ENCODE measurements at places on chromosomes 6 and 20.

GRCh38 chr6:140078561-140079125 lies 704.2 kb upstream of the CITED2 start:
- H3K27ac ChIP-seq, result no peak overlapping the region
- H3K27me3 ChIP-seq, result no peaks in the 10 kb centered on the region
- peaks cover 5% of the 10 kb centered on the region for H3K36me3 ChIP-seq
- peak; percentile 71 for DNase-seq
- H3K4me1 ChIP-seq, result peaks cover 29% of the 10 kb centered on the region
- no peak overlapping the region for H3K4me3 ChIP-seq

DNA sequence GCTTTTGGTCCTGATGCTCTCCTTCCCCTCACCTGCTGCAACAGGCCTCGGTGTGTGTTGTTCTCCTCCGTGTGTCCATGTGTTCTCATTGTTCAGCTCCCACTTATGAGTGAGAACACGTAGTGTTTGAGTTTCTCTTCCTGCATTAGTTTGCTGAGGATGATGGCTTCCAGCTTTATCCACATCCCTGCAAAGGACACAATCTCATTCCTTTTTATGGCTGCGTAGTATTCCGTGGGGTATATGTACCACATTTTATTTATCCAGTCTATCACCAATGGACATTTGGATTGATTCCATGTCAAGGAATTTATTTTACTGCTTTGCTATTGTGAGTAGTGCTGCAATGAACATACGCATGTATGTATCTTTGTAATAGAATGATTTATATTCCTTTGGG lies 116.9 kb upstream of the SIRPG start:
- no peak overlapping the region for H3K4me3 ChIP-seq
- H3K4me1 ChIP-seq, result peaks cover 18% of the 10 kb centered on the region
- no peaks in the 10 kb centered on the region for H3K27me3 ChIP-seq
- H3K27ac ChIP-seq, result no peak overlapping the region

DNA sequence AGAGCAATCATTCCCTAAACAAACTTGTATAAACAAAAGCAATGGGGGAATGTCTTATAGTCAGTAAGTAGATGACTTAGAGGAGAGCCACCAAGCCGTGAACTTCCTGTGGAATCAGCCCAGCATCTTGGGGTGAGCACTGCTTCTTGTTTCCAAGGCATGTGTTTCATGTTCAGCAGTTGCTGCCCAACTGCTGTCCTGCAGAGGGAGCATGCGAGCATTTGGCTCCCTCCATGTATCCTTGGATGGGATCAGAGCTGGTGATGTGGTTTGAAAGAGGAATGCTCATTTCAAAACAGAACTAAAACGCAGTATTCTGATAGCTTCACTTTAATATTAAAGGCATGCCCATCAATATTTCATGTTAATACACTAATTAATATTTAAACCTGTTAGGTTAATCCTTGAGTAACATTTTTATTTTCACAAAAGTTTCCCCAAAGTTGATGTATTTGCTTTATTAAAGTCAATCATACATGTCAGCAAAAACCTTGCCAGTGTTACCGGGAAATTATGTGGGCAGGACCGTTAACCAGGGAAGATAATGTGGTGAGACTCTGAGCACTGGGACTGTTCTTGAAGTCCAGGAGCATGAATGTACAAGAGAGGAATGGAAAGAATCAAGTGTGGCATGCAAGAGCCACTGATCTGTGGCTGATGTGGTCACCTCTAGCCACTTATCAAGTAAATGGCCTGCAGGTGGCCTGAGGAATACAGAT lies 172.1 kb upstream of the GGTLC1 start:
- H3K27me3 ChIP-seq, result no peaks in the 10 kb centered on the region
- no peak overlapping the region for H3K27ac ChIP-seq
- H3K36me3 ChIP-seq, result no peaks in the 10 kb centered on the region
- peak; percentile 3 for DNase-seq
- H3K4me3 ChIP-seq, result no peak overlapping the region
- H3K4me1 ChIP-seq, result no peaks in the 10 kb centered on the region

DNA sequence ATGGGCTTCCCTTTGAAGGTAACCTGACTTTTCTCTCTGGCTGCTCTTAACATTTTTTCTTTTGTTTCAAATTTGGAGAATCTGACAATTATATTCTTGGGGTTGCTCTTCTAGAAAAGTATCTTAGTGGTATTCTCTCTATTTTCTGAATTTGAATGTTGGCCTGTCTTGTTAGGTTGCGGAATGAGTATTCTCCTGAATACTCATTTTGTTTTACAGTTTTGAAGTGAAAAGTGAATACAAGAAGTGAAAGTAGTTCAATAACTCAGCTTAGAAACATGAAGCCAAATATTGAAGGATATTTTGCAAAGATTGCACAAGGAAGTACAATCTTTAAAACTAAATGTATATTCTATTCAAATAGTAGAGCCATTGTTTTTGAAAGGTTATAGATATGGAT lies 120.2 kb upstream of the MAP3K4 start:
- H3K4me1 ChIP-seq, result no peaks in the 10 kb centered on the region
- H3K27ac ChIP-seq, result no peak overlapping the region
- H3K36me3 ChIP-seq, result no peaks in the 10 kb centered on the region
- H3K4me3 ChIP-seq, result no peak overlapping the region
- no peak for DNase-seq

DNA sequence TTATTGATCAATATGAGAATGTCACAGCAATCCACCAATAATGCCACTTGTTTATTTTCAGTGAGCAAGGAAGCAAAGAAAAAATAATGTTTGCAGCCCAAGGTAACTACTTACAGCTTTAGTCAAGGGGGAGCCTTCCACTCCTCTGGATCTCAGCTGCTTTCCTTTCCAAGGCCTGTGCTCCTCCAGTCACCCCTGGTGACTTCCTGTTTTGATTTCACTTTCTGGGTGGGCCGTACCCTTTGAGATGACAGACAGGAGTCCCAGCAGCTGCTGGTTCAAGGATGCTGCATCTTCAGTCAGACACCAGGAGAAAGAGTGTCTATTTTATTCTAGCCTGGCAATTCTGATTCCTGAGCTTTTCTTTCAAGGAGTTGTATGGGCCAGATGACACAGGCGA lies 5.6 kb upstream of the VNN2 start:
- peaks cover 21% of the 10 kb centered on the region for H3K4me1 ChIP-seq
- H3K4me3 ChIP-seq, result no peak overlapping the region
- H3K27me3 ChIP-seq, result no peaks in the 10 kb centered on the region
- peaks cover under 1% of the 10 kb centered on the region for H3K36me3 ChIP-seq
- no peak for DNase-seq

GRCh38 chr6:142841915-142842314 lies 103.1 kb downstream of the HIVEP2 start:
- H3K4me3 ChIP-seq, result peak overlapping the region; percentile 60
- no peaks in the 10 kb centered on the region for H3K27me3 ChIP-seq
- peak overlapping the region; percentile 87 for H3K27ac ChIP-seq
- H3K36me3 ChIP-seq, result peaks cover 7% of the 10 kb centered on the region
- peaks cover 69% of the 10 kb centered on the region for H3K4me1 ChIP-seq

DNA sequence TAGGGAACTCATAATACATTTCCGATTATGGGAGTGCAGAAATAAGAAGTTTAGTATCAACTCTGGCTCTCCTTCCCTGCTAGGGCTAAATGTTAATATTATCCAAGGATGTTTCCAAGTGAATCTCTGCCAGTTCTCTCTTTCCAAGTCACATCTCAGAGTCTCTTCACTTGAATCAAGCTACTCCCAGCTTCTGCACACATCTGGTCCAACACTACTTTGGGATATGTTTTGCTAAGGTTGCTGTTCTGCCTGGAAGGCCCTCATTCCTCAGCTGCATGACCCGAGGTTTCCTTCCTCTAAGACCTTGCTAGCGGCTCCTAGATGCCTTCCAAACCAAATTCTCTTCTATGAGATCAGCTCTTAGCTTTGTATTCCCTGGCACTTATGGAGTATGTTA lies 331.8 kb downstream of the GJA1 start:
- no peak for DNase-seq
- no peak overlapping the region for H3K27ac ChIP-seq
- no peak overlapping the region for H3K4me3 ChIP-seq

GRCh38 chr20:12827816-12828385 lies 180.9 kb upstream of the SPTLC3 start:
- no peaks in the 10 kb centered on the region for H3K4me1 ChIP-seq
- no peak overlapping the region for H3K27ac ChIP-seq
- H3K27me3 ChIP-seq, result peaks cover 16% of the 10 kb centered on the region
- no peak for DNase-seq

DNA sequence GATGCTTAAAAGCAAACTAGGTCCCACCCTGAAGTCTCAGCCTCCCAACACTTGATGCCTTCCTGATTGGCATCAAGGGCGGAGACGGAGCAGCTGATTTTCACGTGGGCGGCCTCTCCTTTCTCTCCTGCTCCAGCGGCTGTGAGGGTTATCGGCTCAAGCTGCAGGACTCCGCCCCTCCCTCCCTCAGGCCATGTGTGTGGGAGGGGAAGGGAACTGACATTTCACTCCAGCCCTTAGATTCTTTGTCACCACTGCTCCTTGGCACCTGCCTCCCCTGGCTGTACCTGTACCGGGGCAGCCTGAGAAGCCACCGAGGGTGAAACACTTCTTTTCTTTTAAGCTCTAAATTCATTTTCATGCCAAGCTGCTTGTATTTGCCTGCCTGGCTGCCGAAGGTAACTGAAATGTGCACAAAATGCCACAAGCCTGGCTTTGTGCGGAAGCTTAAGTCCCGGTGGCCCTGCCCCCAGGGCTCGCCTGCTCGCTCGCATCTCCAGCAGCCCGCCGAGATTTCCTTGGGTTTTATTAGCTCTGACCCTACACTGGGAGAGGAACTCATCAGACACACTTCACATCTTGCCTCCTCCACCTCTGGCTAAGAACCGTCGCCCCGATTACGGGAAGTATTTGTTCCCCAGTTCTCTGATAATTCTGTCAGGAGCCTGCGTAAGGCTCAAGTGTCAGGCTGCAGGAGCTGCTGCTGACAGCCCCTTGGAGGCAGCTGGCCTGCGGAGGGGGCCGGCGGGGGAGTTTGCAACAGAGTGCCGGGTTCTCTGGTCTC lies 9.6 kb upstream of the CPNE5 start:
- peaks cover 11% of the 10 kb centered on the region for H3K4me1 ChIP-seq
- DNase-seq, result no peak
- no peaks in the 10 kb centered on the region for H3K27me3 ChIP-seq
- H3K27ac ChIP-seq, result no peak overlapping the region
- peaks cover 16% of the 10 kb centered on the region for H3K36me3 ChIP-seq

- H3K27me3 ChIP-seq, result peaks cover 22% of the 10 kb centered on the region
- H3K27ac ChIP-seq, result no peak overlapping the region
- no peak overlapping the region for H3K4me3 ChIP-seq
Measured at GRCh38 chr20:57122536-57123489, 143.6 kb downstream of the BMP7 start.

DNA sequence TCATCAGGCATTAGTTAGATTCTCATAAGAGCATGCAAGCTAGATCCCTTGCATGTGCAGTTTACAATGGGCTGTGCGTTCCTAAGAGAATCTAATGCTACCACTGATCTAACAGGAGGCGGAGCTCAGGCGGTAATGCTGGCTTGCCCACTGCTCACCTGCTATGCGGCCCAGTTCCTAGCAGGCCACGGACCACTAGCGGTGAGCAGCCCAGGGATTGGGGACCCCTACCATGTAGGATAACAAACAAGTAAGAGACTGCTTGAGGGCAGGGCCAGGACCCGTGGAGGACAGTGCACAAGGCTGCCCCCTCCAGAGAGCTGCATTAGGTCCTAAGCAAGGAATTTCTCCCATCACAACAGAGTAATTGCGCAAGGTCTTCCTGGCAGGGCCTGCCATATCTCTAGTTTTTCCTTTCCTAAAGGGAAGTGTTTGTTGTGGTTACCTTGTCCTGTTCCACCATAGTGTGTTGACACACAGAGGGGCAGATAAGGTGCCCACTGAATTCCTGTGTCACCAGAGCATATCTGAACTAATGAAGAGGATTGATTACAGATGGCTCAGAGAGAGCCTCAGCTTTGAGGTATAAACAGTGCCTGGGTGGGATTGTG lies 58.0 kb downstream of the PACRG start:
- no peaks in the 10 kb centered on the region for H3K27me3 ChIP-seq
- H3K4me3 ChIP-seq, result no peak overlapping the region
- H3K36me3 ChIP-seq, result no peaks in the 10 kb centered on the region

Measured in MCF 10A (cell line).